ENCODE measurements at places on chromosomes 2 and 18. TPM values are rescaled to one million over a fixed set of nuclear protein-coding genes. Genes with fewer than 3 reads are reported as not detected.

The GALR1 gene
- under 0.01 TPM for total RNA-seq

The NMUR1 gene
- 0.23 TPM for total RNA-seq

The CCDC85A gene
- total RNA-seq, result 2.8 TPM

The DIPK1C gene
- not detected for total RNA-seq

The SLC19A3 gene
- total RNA-seq, result 2.1 TPM

The FAP gene
- 182 TPM for total RNA-seq

Data from smooth muscle cell of the coronary artery (primary cell).